Cardiac septum (tissue), 1 donor: ENCODE measurements at places on chromosomes 3 and 15. TPM values are rescaled to one million over a fixed set of nuclear protein-coding genes. Genes with fewer than 3 reads are reported as not detected.

The PROS1 gene
- 275 TPM for total RNA-seq

The SH2D7 gene
- not detected for total RNA-seq

The STAB1 gene
- 52.2 TPM for total RNA-seq

The GOLGA8G gene
- total RNA-seq = not detected

The TGM4 gene
- total RNA-seq = not detected

The LRTM1 gene
- total RNA-seq = not detected

The FOXB1 gene
- not detected for total RNA-seq

The PLS1 gene
- total RNA-seq = 0.81 TPM

The PTH1R gene
- 5.4 TPM for total RNA-seq

The TTLL13 gene
- 0.16 TPM for total RNA-seq

The BDH1 gene
- total RNA-seq = 61.4 TPM

The VPS18 gene
- 16.0 TPM for total RNA-seq

The RGMA gene
- total RNA-seq = 16.5 TPM

DNA sequence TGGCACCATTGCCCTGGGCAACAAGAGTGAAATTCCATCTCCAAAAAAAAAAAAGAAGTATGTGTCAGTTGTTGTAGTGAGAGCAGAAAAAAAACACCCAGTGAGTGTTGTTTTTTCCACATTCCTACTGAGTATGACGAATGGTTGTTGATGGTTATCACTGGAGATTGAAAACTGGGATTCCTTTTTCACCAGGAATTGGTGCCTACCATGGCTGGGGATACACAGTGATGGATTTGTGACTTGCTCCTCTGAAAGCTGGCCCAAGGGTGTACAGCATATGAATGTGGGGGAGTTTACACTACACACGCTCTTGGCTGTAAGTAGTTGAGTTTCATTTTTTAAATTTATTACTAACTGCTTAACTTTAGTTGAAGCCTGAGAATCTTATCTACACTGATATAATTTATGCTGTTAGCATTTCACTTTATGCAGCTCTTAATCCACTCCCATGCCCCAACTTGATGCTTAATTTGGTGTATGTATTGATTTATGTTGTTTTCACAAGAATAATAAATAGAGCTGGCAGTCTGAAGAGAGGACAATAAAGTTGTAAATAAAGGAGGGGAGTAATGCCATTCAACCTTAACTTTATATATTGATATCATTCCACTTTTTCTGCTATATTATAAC, 56.0 kb upstream of the MME start:
- DNase-seq = no peak

- no peak for DNase-seq
Observed at GRCh38 chr3:64530434-64531049, 157.3 kb downstream of the ADAMTS9 start.

GRCh38 chr3:100516232-100516631, 23.8 kb downstream of the TMEM45A start:
- DNase-seq = no peak

- no peak for DNase-seq
Observed at GRCh38 chr3:69865925-69866679, 126.8 kb downstream of the MITF start.

GRCh38 chr3:59288951-59289350, 239.1 kb upstream of the CFAP20DC start:
- DNase-seq = no peak

DNA sequence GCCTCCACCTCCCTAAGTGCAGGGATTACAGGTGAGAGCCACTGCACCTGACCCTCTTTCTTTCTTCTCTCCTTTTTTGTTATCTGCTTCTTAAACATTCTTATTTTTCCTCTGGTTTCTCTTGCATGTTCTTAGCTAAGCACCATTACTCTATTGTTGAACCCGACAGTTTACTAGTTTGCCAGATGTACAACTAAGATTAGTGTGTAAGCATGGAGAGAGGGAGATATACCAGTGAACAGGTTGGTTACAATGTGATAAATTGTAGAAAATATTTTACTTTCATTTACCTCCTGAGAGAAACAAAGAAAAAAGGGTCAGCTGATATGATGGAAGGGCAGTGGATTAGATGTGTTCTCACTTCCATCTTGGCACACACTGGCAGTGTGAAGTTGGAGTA, 4.9 kb downstream of the HAUS2 start:
- no peak for DNase-seq

DNA sequence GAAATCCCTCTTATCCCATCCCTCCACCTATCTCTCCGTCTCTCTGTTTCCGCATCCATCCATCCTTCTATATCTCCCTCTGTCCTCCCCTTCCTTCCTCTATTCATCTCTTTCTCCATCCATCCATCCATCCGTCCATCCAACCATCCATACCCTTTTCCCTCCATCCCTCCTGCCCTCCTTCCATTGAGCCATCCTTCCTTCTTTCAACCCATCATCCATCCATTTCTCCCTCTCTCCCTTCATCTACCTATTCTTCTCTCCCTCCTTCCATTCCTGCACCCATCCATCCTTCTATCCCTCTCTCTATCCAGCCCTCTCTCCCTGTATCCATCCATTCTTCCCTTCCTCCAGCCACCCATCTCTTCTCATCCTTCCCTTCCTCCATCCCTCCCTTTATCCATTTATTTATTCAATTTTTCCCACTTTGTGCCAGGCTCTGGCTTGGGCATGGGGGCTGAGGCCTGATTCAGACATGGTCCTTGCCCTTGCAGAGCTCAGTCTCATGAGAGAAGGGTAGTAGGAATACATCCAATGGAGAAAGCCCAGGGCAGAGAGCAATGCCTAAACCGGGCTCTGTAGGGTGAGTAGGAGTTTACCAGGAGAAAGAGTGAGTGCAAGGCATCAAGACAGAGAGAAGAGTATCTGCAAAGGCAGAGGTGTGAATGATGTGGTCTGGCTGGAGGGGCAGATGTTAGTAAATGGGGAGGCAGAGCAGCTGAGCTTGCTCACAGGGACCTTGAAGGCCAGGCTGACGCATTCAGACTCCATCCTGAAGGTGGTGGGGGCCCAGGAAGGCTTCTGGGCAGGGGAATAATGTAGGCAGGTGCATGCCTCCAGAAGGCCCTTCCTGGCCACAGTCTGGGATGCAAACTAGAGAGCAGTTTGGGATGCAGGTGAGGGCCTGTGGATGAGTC, 19.5 kb upstream of the FBLN2 start:
- no peak for DNase-seq

DNA sequence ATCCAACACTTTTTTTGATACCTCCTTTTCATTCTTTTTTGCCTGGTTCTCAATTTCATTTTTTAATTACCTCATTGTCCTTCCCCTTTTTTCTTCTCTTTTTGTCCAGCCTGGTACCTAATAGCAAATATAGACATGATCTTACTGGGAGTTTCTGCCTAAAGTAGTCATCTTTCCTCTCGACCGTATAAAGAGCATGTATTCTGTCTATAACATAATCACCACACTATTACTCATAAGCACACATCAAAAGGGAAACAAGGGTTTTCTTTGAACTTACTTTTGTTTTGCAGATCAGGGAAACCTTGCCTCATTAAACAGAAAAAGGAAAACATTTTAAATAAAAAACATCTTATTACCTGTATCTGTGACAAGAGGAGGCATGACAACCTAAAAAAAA, 33.0 kb downstream of the FAM98B start:
- DNase-seq = no peak

DNA sequence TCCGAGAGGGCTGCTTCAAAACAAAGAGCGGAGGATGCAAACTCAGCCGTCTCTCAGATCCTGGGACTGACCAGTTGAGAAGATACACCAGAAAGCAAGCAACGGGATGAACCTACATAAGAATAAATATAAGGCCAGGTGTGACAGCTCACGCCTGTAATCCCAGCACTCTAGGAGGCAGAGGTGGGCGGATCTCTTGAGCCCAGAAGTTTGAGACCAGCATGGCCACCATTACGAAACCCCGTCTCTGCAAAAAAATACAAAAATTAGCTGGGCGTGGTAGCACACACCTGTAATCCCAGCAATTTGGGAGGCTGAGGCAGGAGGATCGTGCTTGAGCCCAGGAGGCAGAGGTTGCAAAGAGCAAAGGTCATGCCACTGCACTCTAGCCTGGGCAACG, 31.7 kb downstream of the RBPMS2 start:
- no peak for DNase-seq

- no peak for DNase-seq
Observed at GRCh38 chr3:55376753-55377347, 110.3 kb downstream of the WNT5A start.

GRCh38 chr3:144112036-144112435, 140.4 kb downstream of the DIPK2A start:
- no peak for DNase-seq

DNA sequence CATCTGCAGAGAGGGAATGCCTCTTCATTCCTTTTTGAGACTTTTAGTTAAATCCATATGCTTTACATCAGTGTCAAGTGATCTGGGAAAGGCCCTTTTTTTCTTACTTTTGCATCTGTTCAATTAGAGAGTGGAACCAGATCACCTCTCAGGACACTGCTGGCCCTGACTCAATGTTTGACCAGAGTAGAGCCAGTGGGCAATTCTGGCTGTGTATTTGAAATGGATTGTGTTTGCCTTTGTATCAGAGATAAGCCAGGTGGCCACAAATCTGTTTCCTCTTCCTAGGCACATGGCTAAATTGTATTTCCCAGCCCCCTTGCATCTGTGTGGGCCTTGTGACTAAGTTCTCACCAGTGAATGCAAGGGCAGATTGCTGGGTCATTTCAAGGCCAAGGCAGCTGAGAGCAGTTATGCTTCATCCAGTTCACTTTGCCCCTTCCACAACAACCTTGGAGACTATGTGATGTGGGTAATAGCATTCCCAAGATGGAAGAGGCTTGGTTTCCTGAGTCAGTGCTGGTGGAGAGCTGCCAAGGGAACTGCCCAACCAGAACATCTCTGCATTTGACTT, 75.6 kb upstream of the CACNA2D3 start:
- DNase-seq = no peak

- DNase-seq = no peak
Observed at GRCh38 chr3:73480187-73480672, 144.5 kb downstream of the PDZRN3 start.

- DNase-seq = no peak
Observed at GRCh38 chr3:150169330-150169940, 198.7 kb upstream of the PFN2 start.

GRCh38 chr3:87461036-87461435, 184.7 kb upstream of the POU1F1 start:
- DNase-seq = no peak

GRCh38 chr3:129577925-129578786, 28.3 kb downstream of the PLXND1 start:
- no peak for DNase-seq

DNA sequence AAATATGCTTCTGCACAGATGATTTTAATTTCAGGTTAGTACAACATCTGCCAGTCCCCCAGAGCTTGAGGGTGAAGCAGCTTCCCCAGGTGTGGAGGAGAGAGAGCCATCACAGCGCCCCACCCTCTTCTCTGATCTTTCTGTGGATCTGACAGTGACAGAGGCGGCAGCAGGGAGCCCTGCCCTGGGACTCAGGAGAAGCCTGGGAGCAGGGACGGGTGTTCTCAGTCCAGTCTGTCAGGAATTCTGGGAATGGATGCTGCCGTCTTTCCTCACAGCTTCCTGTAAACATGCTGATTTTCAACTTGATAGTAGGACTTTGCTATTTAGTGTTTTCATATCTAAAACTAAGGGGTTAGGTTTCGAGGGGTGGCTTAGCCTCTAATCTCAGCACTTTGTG, 11.4 kb upstream of the RAB8B start:
- DNase-seq = no peak

GRCh38 chr15:69126054-69126469, 34.4 kb upstream of the GLCE start:
- no peak for DNase-seq
